Transverse colon (tissue), 4 donors: ENCODE measurements at places on chromosomes 16 and 17. TPM values are rescaled to one million over a fixed set of nuclear protein-coding genes. Genes with fewer than 3 reads are reported as not detected.

The DNAAF8 gene
- not detected for total RNA-seq

The CIBAR2 gene
- not detected for total RNA-seq

The GSDMA gene
- 3.7 TPM for total RNA-seq

The OR1F1 gene
- total RNA-seq = not detected

The CCL1 gene
- not detected for total RNA-seq

The PRR15L gene
- 230 TPM for total RNA-seq

The FOXC2 gene
- 0.27 TPM for total RNA-seq

GRCh38 chr17:57284583-57284982 is 28.3 kb downstream of the MSI2 start:
- H3K4me3 ChIP-seq = no peak overlapping the region
- H3K27me3 ChIP-seq = no peaks in the 10 kb centered on the region
- H3K27ac ChIP-seq = no peak overlapping the region
- H3K4me1 ChIP-seq = no peaks in the 10 kb centered on the region

- H3K36me3 ChIP-seq = no peaks in the 10 kb centered on the region
- H3K27ac ChIP-seq = no peak overlapping the region
- peaks cover 20% of the 10 kb centered on the region for H3K27me3 ChIP-seq
- H3K4me3 ChIP-seq = no peak overlapping the region
- no peak for DNase-seq
- no peaks in the 10 kb centered on the region for H3K4me1 ChIP-seq
These were observed 8.7 kb upstream of the CACNG4 start for GRCh38 chr17:66955821-66956220.

GRCh38 chr16:85126705-85127378 is 14.6 kb upstream of the CIBAR2 start:
- H3K4me1 ChIP-seq = peaks cover 31% of the 10 kb centered on the region
- H3K36me3 ChIP-seq = no peaks in the 10 kb centered on the region
- H3K27me3 ChIP-seq = no peaks in the 10 kb centered on the region
- no peak for DNase-seq

- H3K36me3 ChIP-seq = no peaks in the 10 kb centered on the region
- H3K27me3 ChIP-seq = no peaks in the 10 kb centered on the region
- no peak for DNase-seq
- H3K4me3 ChIP-seq = no peak overlapping the region
These were observed 14.3 kb downstream of the TMEM100 start for GRCh38 chr17:55708175-55708974.

DNA sequence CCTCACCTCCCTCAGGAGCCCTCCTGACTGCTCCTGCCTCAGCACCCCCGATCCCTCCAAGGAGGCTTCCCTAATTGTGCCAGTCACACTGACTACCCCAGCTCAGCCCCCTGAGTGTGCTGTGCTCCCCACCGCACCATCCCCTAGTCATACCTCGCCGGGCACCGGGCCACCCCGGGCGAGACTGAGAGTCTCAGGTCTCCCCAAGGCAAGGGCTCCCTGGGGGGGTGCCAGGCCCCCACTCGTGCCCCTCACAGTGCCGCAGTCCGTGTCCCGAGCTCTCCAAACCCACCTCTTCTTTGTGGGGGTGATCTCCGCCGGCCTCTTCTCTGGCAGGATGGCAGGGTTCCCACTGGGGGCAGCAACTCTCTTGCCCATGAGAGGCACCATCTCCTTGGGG is 3.2 kb downstream of the TRPV3 start:
- H3K4me3 ChIP-seq = no peak overlapping the region
- H3K27ac ChIP-seq = no peak overlapping the region
- no peaks in the 10 kb centered on the region for H3K36me3 ChIP-seq
- no peak for DNase-seq
- H3K27me3 ChIP-seq = peaks cover 3% of the 10 kb centered on the region
- peaks cover 20% of the 10 kb centered on the region for H3K4me1 ChIP-seq

GRCh38 chr16:7338826-7339225 is 6.2 kb downstream of the RBFOX1 start:
- no peak overlapping the region for H3K27ac ChIP-seq
- H3K4me3 ChIP-seq = no peak overlapping the region
- H3K36me3 ChIP-seq = no peaks in the 10 kb centered on the region
- no peaks in the 10 kb centered on the region for H3K4me1 ChIP-seq
- DNase-seq = no peak
- H3K27me3 ChIP-seq = no peaks in the 10 kb centered on the region

GRCh38 chr16:20310421-20311395 is 16.6 kb downstream of the GP2 start:
- no peaks in the 10 kb centered on the region for H3K36me3 ChIP-seq
- no peak overlapping the region for H3K4me3 ChIP-seq
- no peak overlapping the region for H3K27ac ChIP-seq

DNA sequence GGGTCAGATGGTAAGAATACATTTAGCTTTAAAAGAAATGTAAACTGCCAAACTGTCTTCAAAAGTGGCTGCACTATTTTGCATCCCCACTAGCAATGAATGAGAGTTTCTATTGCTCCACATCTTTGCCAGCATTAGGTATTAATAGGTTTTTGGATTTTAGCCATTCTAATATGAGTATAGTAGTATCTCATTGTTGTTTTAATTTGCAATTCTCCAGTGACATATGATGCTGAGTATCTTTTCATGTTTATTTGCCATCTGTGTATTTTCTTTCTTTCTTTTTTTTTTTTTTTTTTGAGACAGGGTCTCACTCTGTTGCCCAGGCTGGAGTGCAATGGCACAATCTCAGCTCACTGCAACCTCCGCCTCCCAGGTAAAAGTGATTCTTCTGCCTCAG is 24.3 kb upstream of the MARCHF10 start:
- no peaks in the 10 kb centered on the region for H3K4me1 ChIP-seq
- no peaks in the 10 kb centered on the region for H3K36me3 ChIP-seq
- no peak overlapping the region for H3K27ac ChIP-seq
- no peak for DNase-seq

DNA sequence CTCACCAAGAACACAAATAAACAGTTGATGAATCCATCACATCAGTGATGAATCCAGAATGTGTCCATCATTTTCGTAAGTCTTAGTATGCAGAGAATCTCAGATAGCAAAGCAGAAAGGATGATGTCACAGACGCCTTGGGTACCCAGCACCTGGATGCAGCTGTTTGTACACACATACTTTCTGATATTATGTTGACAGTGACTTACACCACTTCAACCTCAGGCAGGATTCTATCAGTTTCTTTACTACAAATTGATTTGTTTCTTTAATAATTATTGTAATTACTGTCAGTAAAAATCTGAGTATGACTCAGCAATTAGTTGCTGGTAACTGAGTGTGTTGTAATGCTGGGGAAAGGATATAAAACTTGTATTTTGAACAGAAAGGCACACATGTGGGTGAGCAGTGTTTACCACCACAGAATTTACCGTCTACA is 159.8 kb downstream of the RPTOR start:
- H3K4me3 ChIP-seq = no peak overlapping the region
- H3K4me1 ChIP-seq = peaks cover 8% of the 10 kb centered on the region
- no peaks in the 10 kb centered on the region for H3K27me3 ChIP-seq
- no peak overlapping the region for H3K27ac ChIP-seq

DNA sequence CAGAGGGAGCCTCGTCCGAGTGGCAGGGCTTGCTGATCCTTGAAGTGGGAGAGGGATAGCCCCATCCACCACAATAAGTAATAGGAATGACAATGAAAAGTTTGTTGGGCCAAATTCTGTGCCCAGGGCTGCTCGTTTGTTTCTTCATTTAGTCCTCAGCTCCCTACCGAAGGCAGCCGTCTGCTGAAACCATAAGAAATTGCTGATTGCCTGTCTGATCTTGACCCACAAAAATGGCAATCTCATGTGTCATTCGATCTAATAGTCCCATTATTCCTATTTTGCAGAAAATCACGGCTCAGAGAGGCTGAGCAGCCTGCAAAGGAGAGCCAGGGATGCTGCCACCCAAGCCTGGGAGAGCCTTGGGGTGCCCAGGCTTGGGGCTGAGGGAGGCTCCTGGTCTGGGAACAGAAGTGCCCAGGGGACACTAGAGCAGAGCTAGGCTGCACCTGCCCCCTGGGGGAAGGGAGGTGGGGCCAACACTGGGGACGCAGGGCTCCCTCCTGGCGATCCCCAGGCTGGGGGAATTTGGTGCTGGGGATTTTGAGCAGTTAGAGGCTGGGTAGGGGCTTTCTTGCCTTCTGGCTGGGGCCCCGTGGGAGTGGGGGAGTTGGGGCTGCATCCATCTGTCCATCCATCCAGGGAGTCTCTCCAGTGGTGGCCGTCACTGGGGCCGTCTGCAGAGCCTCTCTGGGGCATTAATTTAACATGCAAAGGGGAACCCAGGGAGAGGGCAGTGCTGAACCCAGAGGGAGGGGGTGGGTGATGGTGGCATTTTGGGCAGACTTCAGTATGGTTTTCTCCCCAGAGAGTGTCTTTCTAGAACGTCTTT is 53.5 kb downstream of the SOCS1 start:
- no peaks in the 10 kb centered on the region for H3K27me3 ChIP-seq
- no peak overlapping the region for H3K4me3 ChIP-seq
- H3K4me1 ChIP-seq = peaks cover 18% of the 10 kb centered on the region
- no peak overlapping the region for H3K27ac ChIP-seq

- H3K4me3 ChIP-seq = no peak overlapping the region
- DNase-seq = no peak
- peaks cover 5% of the 10 kb centered on the region for H3K27me3 ChIP-seq
- no peaks in the 10 kb centered on the region for H3K4me1 ChIP-seq
- H3K27ac ChIP-seq = peak overlapping the region; percentile 33
These were observed 14.4 kb upstream of the FBXO47 start for GRCh38 chr17:38981636-38982035.

DNA sequence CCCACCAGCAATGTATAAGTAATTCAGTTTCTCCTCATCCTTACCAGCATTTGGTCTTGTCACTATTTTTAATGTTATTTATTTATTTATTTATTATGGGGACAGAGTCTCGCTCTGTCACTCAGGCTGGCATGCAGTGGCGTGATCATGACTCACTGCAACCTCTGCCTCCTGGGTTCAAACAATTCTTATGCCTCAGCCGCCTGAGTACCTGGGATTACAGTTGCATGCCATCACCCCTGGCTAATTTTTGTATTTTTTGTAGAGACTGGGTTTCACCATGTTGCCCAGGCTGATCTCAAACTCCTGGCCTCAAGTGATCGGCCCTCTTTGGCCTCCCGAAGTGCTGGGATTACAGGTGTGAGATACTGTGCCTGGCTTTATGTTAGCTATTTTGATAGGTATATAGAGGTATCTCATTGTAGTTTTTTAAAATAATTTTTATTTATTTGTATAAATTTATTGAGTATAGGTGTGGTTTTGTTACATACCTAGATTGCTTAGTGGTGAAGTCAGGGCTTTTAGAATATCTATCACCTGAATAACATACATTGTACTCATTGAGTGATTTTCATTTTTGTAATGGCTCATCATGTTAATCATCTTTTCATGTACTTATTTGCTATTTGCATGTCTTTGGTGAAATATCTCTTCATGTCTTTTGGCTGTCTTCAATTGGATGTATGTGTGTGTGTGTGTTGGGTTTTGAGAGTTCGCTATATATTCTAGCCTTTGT is 53.3 kb downstream of the TANC2 start:
- no peak overlapping the region for H3K27ac ChIP-seq
- no peaks in the 10 kb centered on the region for H3K27me3 ChIP-seq
- H3K4me3 ChIP-seq = no peak overlapping the region
- no peak for DNase-seq
- H3K36me3 ChIP-seq = no peaks in the 10 kb centered on the region

- no peak overlapping the region for H3K27ac ChIP-seq
- no peaks in the 10 kb centered on the region for H3K27me3 ChIP-seq
- H3K4me1 ChIP-seq = no peaks in the 10 kb centered on the region
- no peaks in the 10 kb centered on the region for H3K36me3 ChIP-seq
- no peak for DNase-seq
These were observed 971.7 kb downstream of the CDH11 start for GRCh38 chr16:64150193-64150592.

DNA sequence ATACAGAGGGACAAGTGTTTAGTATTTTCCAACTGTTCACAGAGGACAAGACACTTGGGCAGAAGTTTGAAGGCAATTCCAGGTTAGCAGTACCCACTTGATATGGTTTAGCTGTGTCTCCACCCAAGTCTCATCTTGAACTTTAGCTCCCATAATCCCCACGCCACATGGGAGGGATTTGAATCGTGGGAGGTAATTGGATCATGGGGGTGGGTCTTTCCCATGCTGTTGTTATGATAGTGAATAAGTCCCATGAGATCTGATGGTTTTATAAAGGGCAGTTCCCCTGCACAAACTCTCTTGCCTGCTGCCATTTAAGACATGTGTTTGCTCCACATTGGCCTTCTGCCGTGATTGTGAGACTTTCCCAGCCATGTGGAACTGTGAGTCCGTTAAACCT is 668.9 kb downstream of the MAF start:
- no peaks in the 10 kb centered on the region for H3K4me1 ChIP-seq
- no peak overlapping the region for H3K27ac ChIP-seq
- DNase-seq = no peak
- H3K4me3 ChIP-seq = no peak overlapping the region
- no peaks in the 10 kb centered on the region for H3K27me3 ChIP-seq

GRCh38 chr17:78214706-78215061 is 631 bp downstream of the BIRC5 start:
- H3K27ac ChIP-seq = peak overlapping the region; percentile 51
- peaks cover 12% of the 10 kb centered on the region for H3K4me1 ChIP-seq
- H3K4me3 ChIP-seq = no peak overlapping the region
- H3K27me3 ChIP-seq = no peaks in the 10 kb centered on the region
- DNase-seq = no peak

DNA sequence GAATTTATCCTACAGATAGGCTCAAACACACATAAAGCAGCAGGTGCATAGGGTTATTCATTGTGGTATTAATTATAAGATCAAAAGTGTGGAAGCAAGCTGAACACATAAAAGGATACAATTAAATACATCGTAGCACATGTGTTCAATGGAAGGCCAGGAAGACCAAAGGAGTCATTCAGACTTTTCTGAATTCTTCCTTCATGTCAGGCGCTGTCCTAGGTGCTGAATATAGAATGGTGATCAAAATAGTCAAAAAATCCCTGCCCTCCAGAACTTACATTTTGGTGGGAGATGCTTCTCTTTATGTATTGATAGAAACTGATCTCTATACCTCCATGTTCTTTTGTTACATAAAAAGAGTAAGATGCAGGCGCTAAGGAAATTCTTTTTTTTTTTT is 439.0 kb upstream of the ASIC2 start:
- H3K27ac ChIP-seq = no peak overlapping the region
- peaks cover 30% of the 10 kb centered on the region for H3K27me3 ChIP-seq
- H3K4me3 ChIP-seq = no peak overlapping the region

GRCh38 chr16:63896383-63897109 is 1225.3 kb downstream of the CDH11 start:
- H3K27ac ChIP-seq = no peak overlapping the region
- H3K36me3 ChIP-seq = no peaks in the 10 kb centered on the region
- H3K27me3 ChIP-seq = no peaks in the 10 kb centered on the region

GRCh38 chr16:25340973-25341372 is 83.3 kb upstream of the ZKSCAN2 start:
- no peaks in the 10 kb centered on the region for H3K27me3 ChIP-seq
- H3K4me1 ChIP-seq = no peaks in the 10 kb centered on the region
- no peak overlapping the region for H3K4me3 ChIP-seq
- H3K36me3 ChIP-seq = no peaks in the 10 kb centered on the region
- no peak for DNase-seq

DNA sequence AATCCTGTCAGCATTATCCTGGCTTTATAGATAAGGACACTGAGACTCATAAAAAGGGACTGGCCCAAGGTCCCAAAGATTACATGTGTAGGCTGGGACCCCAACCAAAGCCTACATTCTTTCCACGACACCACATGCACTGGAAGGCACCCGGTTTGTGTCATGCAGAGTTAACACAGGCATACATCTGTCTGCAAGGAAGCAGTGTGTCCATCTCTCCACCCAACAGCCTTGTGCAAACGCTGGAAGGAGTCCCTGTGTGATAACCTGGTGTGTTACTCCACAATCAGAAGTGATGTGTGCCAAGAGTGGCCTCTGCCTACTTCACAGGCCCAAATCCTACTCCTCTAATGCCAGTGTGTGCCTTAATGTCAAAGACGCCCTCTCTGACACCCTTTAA is 139.8 kb downstream of the PARN start:
- no peaks in the 10 kb centered on the region for H3K36me3 ChIP-seq
- no peak overlapping the region for H3K27ac ChIP-seq
- H3K4me3 ChIP-seq = no peak overlapping the region
- DNase-seq = no peak
- peaks cover 22% of the 10 kb centered on the region for H3K4me1 ChIP-seq
- no peaks in the 10 kb centered on the region for H3K27me3 ChIP-seq
